Stimulated activated CD4-positive, alpha-beta T cell treated with anti-CD3 and anti-CD28 coated beads, Interleukin-12 subunit alpha, Interleukin-12 subunit beta, amount 100 ng/mL, for 48 hours (primary cell): ENCODE measurements at places on chromosomes 16 and 17.

- DNase-seq = no peak
These were observed 7.3 kb downstream of the APOH start for GRCh38 chr17:66221755-66222530.

- no peak for DNase-seq
These were observed 91.4 kb upstream of the CACNG5 start for GRCh38 chr17:66743511-66743910.

- DNase-seq = no peak
These were observed 133.7 kb upstream of the SEC14L1 start for GRCh38 chr17:77006971-77007649.

GRCh38 chr17:27415120-27415795 lies 41.0 kb upstream of the KSR1 start:
- no peak for DNase-seq

DNA sequence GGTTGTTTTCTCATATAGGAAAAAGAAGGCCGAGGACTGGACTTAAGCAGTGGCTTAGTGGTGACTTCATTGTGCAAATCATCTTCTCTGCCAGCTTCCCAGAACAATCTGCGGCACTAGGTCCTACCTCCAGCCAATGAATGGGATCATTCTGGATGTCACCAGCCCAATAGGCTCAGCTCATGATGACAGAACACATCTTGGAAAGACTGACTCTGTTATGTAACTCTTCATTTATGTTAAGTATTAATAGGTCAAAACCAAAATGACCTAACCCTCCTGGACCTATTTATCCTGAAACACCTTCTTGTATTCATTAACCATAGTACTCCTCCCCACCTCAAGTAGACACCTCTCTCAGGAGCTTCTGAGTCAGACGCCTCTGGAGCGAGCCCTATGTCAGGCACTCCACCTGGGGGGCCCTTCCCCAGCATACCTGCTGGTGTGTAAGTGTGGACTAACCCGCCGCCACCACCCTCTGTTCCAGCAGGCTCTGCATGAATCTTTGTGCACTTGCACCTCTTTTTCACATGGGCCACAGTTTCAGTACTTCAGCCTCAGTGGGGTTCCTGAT lies 7.2 kb downstream of the ARL2BP start:
- DNase-seq = no peak

DNA sequence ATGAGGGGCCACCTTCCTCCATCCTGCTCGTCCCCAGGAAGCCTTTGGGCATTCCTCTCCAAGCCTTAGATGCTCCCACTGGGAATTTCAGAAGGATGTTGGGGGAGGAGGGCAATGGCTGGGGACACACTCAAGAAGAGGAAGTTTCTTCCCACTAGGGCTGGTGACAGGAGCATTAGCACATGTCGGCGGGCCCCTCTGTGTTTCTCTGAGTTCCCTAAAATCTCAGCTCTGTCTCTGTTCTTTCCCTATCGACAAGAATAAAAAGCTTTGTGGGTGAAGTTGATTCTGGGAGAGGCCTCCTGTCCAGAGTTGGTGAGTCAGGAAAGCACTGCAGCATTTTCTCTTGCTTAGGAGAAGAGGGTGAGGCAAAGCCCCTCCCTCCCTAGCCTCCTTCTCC lies 19.7 kb upstream of the C17orf107 start:
- no peak for DNase-seq

DNA sequence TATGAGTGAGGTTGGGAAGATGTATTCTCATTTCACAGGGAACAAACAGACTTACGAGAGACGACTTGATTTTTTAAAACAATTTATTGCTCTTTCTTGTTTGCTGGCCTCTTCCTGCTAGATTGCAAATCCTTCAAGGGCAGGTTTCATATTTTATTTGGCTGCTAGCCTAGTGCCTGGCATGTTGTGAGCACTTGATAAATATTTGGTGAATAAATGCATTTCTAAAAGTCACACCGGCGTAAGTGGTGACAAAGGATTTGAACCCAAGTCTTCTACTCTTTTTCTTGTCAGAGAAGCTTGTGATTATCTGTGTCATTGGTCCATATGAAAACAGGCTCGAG lies 1.4 kb downstream of the WWP2 start:
- DNase-seq = no peak

DNA sequence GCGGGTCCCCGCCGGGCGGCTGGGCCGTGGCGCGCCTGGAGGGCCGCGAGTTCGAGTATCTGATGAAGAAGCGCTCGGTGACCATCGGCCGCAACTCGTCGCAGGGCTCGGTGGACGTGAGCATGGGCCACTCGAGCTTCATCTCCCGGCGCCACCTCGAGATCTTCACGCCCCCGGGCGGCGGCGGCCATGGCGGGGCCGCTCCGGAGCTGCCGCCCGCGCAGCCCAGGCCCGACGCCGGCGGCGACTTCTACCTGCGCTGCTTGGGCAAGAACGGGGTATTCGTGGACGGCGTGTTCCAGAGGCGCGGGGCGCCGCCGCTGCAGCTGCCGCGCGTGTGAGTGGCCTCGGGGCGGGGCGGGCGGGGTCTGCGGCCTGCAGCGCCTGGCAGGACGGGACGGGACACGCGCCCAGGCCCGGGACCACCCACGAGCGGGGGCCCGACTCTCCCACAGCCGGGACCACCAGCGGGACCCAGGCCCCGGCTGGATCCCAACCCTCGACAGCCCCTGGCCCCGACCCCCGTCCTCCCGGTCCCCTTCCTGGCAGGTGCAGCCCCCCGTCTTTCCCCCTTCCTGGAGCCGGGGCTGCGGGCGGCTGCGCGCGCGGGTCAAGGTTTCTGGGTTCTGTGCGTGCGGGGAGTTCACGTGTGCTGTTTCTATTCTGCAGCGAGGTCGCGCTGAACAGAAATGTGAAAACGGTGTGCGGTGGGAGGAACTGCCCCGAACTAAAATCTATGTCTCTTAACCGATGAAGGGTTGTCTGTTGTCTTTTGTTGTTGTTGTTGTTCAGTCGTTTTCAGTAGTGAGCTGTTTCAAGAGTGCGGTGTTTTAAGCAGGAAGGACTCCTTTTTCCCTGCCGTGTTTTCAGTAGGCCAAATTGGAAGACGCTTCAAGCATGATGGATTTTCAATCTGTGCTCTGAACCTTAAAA lies 705 bp downstream of the FOXK2 start:
- no peak for DNase-seq

GRCh38 chr16:17566656-17567450 lies 96.1 kb upstream of the XYLT1 start:
- no peak for DNase-seq

DNA sequence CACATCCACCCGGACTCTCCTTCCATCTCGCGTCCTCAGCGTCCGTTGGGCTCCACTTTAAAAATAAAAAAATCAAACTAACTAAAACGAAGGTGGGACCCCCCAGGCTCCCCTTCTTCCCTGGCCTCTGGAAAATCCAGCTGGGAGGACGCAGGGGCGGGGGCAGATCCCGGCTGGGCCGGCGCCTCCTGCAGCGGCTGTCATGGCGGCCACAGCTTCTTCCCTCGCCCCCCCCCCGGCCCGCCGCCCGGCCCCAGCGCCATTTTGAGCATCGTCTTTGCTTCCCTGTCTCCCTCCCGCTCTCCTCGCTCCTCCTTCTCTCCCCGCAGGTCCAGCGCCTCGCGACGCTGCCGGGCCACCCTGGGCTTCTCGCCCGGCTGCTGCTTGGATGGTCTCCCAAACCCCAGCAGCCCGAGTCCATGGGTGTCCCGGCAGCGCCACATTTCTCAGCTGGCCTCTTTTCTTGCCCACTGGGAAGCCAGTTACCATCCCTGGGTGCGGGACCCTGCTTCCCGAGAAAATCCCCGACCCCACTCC lies 3.3 kb downstream of the HOXB2 start:
- DNase-seq = no peak

DNA sequence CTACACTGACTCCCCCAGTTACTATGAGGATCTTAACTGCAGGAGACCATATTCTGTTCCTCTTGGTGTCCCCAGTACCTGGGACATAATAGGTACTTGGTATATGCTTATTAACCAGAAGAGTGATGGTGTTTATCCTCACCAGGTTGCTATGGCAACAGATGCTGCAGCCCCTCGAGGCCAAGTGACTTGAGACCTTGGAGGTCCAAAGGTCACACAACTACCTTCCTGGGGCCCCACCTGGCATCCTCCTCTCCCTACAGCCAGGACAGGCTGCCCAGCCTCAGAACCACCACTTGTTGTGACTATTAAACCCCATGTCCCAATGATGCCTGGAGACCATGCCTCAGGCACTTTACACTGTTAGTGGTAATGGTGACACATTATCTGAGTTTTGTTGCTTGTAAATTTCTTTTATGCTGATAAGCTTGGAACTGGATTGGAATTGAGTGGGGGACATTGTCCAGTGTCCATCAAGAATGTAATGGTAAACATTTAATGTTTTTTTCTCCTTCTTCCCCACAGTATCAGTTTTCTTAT lies 189.4 kb downstream of the CCDC182 start:
- DNase-seq = no peak

DNA sequence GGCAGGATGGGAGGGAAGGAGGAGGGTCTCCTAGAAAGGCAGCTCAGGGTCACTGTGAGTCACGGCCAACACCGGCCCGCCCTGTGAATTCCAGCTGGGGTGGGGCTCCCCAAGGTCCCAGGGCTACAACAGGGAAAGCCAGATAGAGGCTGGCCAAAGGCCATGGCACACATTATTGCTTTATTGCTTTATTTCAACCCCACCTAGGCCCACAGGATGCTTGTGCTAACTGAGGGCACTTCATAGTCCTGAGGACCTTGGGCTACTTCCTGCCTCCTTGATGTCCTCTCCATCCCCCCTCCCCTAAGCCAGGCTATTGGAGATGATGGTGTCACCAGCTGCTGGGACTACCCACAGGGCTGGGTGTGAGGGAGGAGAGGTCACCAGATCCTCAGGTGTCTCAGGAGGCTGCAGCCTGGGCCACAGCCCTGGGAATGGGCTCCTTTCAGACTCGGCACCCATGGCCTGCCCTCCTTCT lies 26.1 kb downstream of the LRRC75A start:
- no peak for DNase-seq

- no peak for DNase-seq
These were observed 24.0 kb upstream of the C16orf78 start for GRCh38 chr16:49349446-49350168.

DNA sequence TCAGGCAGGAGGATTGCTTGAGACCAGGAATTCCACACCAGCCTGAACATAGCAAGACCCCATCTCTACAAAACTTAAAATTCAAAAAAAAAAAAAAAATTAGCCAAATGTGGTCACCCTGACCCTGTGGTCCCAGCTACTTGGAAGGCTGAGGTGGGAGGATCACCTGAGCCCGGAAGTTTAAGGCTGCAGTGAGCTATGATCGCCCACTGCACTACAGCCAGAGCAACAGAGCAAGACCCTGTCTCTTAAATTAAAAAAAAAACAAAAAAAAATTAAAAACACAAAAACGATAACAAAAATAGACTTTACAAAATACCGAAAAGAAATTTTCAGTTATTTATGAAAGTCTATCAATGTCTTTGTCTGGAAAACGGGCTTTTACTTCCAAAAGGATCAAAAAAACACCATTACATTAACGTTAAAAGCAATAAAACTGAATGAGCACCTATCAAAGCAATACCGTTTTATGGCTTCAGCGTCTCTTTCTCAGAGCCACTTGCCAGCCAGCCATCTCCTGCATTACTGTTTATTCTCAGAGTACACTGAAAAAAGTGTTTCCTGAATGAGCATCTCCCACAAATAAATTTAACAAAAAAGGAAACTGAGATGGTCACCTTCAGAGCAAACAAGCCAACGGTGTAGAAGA lies 6.1 kb downstream of the USP7 start:
- no peak for DNase-seq

GRCh38 chr17:17190188-17190587 lies 15.9 kb downstream of the PLD6 start:
- no peak for DNase-seq

DNA sequence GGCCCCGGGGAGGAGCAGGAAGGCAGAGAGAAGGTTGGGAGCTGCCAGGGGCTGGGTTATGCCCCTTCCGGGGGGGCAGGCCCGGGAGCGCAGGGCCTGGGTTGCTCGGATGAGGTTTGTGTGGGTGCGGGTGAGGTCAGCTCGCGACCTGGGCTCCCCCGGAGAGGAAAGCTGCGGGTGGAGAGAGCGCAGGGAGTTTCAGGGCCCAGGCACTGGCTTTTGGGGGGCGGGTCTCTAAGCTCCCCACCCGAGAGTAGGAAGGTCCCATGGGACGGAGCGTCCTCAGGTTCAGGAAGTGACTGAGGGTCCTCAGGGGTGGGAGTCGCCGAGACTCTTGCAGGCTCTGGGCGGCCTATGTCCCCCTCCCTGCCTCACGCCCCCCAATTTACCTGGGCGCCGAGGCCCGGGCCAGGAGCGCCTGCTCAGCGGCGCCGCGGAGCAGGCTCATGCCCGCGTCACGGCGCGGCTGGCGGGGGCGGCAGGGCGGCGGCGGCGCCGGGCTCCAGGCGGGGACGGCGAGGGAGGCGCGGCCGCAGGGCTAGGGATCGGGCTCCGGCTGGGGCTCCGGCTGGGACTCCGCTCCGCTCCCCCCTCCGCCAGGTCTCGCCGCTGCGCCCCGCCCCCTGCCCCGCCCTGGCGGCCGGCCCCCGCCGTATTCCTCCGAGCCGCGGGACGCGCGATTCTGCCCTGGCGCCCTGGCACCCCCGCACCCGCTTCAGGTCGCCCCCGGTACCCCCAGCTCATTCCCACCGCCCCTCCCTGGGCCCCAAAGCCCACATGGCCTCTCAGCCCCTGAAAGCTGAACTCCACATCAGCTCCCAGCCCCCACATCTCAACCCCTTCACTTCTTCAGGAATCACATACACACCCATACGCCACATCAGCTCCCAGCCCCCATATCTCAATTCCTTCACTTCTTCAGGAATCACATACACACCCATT lies at the start of gene DOK4:
TSS of gene DOK4 (minus strand) at position 578 of the 942 bp plus-strand sequence. CDS start 6,986 bp downstream, outside the sequence.
- DNase-seq = peak; percentile 81

GRCh38 chr17:68359791-68360535 lies 68.7 kb downstream of the ARSG start:
- no peak for DNase-seq
